ENCODE measurements at places on chromosomes 2 and 18.

DNA sequence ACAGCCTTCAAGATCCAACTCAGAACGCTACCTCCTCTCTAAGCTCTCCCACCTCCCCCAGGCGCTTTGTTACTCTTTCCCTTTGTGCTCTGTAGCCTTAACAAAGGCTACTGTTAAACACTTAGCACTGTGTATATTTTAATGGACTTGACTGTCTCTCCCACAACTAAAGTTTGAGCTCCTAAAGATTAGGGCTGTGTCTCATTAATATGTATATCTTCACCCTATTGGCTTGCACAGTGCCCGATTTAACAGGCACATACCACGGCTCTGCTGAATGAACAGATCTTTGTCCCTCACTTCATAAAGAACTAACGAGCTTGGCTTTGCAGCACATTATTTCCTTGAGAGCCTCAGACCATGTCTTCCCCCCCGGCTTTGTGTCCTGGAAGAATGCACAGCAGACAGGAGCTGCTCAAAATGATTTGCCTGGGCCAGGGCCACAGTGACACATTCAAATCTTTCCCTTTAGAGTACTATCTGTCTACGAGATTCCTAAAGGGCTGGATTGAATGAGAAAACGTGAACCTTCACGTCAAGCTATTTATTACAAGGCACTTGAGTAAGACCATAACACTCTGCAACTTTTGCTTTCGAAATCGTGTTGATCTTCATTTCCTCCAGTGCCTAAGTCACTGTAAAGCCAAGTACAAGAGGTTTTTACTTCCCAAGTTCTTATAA lies 22.1 kb downstream of the ABHD3 start:
- DNase-seq = no peak

GRCh38 chr2:132690664-132691303 lies 20.8 kb upstream of the LYPD1 start:
- no peak for DNase-seq

GRCh38 chr2:83971547-83971946 lies 487.5 kb downstream of the SUCLG1 start:
- no peak for DNase-seq

DNA sequence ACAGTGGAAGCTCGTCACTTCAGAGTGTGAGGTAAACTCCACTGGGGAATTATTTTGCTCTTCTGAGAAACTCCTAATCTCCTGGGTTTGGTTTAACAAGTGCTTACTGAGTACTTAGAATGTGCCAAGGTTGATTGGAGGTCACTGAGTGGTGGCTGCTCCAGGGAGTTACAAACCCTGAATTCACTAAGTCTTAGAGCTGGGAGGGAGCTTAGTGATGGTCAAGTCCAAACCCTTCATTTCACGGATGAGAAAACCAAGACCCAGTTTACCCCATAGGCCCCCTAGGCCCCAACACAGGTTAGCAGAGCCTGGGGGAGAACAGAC lies 52.0 kb downstream of the SLC4A5 start:
- no peak for DNase-seq

DNA sequence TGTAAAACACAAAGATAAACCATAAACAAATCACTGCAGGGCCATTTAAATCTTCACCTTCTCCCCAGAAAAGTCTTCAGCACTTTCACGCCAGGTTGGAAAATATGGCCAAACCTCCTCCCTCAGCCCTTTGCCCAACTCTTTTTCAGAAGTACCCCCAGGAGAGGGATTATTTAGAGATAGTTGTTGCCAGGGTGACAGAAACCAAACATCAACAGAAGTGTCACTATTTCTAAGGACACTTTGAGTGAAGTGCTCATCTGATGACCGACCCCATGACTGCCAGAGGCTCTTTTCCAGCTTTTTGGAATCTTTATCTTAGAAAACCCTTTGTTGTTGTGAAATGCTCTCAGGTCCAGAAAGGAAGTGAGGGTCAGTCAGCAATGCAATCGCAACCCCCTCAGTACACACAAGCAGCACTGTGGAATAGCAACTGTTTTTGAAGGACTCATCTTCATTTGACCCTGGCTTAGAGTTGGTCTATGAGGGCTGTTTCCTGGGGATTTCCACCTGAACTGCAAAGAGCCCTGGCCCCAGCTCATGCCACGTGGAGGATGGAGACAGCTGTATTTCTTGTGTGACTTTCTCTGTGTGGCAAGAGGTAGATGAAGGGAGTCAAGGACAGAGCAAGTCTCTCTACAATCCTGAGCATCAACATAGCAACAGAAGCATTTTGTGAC lies 114.0 kb upstream of the STON1 start:
- DNase-seq = no peak

DNA sequence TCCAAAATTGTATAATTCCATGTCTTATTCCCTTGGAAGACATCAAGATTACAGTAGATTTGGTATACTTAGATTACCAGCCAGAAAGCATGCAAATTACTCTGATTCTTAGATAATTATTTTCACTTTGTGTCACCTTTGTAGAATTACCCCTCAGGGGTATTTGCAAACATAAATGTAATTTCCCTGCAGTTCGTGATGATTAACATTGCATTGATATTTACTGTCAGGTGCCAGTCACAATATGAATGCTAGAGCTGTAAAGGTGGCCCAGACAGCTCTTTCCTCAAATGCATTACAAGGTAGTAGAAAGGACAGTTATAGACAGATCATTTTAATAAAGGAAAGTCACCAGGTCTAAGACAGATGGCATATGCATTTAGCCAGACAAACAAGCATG lies 1537.5 kb upstream of the PIK3C3 start:
- DNase-seq = no peak

DNA sequence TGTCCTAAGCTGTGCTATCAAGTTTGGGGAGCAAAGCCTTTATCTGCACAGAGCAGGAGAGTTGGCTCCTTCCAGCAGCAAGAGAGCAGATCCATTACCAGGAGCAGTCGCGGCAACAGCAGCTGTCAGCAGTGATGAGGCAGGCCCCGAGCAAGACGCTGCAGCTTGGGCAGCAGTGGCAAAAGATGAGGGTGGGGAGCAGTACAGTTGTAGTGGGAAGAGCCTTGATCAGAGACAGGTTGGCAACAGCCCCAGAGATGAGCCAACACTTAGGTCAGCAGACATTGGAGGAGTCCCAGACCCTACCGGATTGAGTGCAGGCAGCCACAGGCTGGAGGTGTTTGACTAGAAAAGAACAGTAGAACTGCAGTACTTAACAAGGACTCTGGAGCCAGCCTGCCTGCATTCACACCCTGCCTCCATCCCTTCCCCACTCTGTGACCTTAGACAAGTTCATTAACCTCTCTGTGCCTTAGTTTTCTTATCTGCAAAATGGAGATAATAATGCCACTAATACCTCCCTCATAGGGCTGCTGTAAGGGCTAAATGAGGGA lies 117.1 kb upstream of the SERTAD2 start:
- peak; percentile 12 for DNase-seq

DNA sequence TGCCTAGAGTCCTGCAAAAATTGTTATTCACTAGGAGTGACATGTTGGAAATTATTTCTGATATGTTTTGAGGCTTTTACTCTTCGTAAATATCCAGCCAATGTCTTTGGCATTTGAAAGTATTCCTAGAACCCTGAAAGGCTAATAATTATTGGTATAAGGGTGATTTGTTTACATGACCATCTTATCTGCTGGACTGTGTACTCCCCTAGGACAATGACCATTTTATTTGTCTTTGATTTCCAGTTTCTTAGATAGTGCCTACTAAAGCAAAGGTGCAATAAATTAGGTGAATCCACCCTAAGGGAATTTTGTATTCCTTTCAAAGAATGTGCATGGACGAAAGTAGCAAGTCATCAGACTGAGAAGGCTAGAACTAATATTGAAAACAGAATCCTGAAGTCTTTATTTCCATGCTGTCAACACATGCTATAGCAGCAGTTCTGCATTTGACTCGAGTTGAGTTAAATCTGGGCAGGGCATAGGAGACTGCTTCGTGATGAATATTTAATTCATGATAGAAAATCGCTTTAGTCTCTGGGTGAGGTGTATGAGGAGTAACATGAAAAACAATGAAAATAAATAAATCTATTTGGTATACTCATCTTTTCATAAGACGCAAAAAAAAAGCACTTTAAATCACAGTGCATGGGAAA lies 235.7 kb downstream of the GPD2 start:
- no peak for DNase-seq

DNA sequence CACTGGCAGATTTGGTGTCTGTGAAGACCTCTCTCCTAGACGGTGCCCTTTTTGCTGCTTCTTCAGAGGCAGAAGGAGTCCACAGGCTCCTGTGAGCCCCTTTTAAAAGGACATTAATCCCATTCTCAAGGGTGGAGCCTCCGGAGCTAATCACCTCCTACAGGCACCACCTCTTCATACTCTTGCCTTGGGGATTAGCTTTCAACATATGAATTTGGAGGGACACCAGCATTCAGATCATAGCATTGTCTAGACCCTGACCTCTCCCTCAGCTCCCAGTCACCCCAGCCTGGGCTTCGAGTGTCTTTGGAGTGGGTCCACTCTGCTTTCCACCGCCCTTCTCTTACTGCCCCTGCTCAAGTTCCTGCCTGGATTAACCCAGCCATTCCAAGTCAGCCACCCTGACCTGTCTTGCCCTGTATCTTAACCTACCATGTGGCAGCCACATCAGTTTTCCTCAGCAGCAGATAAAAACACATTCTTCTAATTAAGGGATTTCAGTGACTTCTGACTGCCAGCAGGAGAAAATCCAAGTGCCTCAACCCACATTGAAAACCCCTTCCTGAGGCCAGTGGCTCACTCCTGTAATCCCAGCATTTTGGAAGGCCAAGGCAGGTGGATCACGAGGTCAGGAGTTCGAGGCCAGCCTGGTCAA lies 6.1 kb upstream of the NCL start:
- DNase-seq = no peak

DNA sequence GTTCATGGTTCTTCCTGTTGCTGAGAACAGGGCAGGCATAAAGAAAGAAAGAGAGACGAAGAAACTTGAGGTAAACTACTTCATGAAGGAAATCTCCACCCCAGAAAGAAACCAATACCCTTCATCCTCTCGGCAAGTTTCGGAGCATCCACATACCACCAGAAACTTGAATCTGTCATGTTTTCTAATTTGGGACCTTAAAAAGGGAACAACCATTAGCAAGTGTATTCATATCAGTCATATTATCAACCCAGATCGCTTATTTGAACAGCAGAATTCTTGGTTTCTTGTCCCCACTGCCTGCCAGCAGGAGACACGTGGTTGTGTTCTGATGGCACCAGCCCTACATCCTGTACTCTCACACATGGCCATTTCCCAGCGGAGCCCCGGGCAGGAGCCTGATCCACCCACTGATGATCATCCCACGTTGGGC lies 53.2 kb upstream of the FZD7 start:
- no peak for DNase-seq

DNA sequence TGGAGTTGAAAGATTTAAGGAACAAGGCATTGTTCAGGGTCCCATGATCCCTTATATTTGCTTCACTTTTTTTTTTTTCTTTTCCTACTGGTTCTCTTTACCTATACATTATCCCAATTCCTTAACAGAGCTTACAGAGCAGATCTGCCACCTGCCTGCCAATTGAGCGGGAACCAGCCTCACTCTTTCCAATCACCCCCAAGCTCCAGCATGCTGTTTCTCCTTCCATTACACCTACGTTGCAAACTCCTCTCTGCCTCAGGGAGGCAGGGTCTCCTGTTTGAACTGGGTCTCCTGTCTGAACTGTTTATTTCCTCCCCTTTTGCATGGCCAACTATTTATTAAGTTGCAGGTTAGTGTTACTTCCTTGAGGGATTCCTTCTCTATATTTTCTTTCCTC lies 77.2 kb upstream of the SLC38A11 start:
- DNase-seq = no peak

DNA sequence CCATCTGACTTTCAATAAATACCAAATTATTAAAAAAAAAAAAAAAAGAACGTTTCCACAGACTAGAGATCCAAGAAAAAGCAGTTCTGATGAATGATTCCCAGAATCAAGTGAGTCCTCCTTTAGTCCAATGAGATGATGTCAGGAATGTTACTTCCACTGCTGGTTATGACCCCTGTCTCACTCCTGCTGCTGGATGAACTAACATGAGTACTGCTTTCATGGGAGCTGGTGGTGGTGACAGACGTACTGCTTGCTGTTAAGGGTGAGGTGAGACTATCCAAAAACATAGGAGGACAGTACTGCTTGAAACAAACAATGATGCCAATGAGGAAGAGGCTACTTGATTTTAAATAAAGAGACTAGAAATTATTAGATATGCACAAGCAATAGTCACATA lies 55.5 kb upstream of the ST8SIA5 start:
- no peak for DNase-seq

- DNase-seq = no peak
Observed at GRCh38 chr2:85800586-85800985, 46.8 kb downstream of the ATOH8 start.

- DNase-seq = no peak
Observed at GRCh38 chr2:23209059-23209458, 175.9 kb upstream of the KLHL29 start.

GRCh38 chr2:216015722-216016464 lies 2.5 kb upstream of the MREG start:
- DNase-seq = no peak

GRCh38 chr18:3444954-3445353 lies 5.0 kb upstream of the TGIF1 start:
- no peak for DNase-seq

- DNase-seq = no peak
Observed at GRCh38 chr2:9844576-9844975, 1.3 kb downstream of the TAF1B start.

GRCh38 chr18:79465392-79465991 lies 69.8 kb downstream of the NFATC1 start:
- DNase-seq = peak; percentile 80

DNA sequence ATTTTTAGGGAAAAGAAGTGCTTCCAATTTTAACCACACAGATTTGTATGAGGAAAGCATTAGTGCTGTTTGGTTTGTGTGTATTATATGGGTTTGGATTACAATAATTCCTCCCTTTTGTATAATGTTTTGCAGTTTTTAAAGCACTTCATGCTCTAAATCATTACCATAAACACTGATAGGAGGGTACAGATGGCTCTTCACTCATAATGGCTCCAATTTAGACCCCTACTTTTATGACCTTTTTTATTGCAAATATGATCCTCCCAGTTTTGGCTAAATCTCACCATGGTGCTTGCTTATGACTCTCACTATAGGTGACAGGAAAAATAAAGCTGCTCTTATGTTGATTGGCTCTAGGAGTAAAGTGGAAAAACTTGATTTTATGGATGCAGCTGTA lies 23.8 kb upstream of the TMEM17 start:
- no peak for DNase-seq

DNA sequence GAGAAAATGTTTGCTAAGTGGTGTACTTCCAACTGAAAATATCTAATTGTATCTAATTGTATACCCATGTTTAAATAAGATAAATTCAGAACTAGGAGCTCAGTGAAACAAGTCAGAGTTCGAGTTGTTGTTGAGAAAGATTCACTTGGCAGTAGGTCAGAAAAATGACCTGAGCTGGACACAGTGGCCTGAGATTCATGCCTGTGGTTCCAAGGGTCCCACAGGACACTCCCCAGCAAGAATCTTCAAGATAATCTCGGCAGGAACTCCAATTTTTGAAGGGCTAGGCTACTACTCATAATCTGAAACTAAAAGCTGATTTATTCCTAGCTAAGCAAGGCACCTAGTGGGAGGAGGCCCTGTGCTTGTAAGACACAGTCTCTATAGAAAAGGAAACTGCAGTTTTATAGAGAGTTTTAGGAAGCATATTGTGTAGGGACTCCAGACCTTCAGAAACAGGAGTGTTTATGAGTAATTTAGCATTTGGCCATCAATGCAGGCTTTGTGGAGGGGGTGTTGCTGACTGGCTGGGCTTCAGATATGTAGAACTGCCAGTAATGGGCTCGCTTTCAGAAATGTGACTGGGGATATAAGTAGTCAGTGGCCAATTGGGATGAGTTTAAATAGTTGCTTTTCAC lies 43.2 kb downstream of the SP140 start:
- no peak for DNase-seq

- DNase-seq = no peak
Observed at GRCh38 chr18:60358516-60358915, 14.1 kb downstream of the MC4R start.
